B cell (primary cell): ENCODE measurements at places on chromosomes 16 and 17. TPM values are rescaled to one million over a fixed set of nuclear protein-coding genes. Genes with fewer than 3 reads are reported as not detected.

The FBXL19 gene
- 25.0 and 29.5 TPM in 2 replicates for total RNA-seq

The DNAH2 gene
- not detected in 2 replicates for total RNA-seq

The GNAO1 gene
- 3.7 and 5.1 TPM in 2 replicates for total RNA-seq

The DCAKD gene
- total RNA-seq: 20.6 and 22.9 TPM in 2 replicates

The KRTAP3-2 gene
- total RNA-seq: not detected in 2 replicates

The TSPAN10 gene
- 1.1 and 1.6 TPM in 2 replicates for total RNA-seq

The KRTAP17-1 gene
- total RNA-seq: not detected in 2 replicates

The MYH1 gene
- total RNA-seq: not detected in 2 replicates

The STAT5A gene
- 104 and 110 TPM in 2 replicates for total RNA-seq

- H3K4me1 ChIP-seq: no peaks in the 10 kb centered on the region
- no peak overlapping the region for H3K27ac ChIP-seq
- no peak for DNase-seq
- no peaks in the 10 kb centered on the region for H3K27me3 ChIP-seq
- no peak overlapping the region for H3K4me3 ChIP-seq
Observed at GRCh38 chr16:78005881-78006280, 16.5 kb upstream of the CLEC3A start.

GRCh38 chr16:46555951-46556350, 65.2 kb downstream of the SHCBP1 start:
- H3K36me3 ChIP-seq: no peaks in the 10 kb centered on the region
- H3K27ac ChIP-seq: no peak overlapping the region

- H3K4me1 ChIP-seq: peaks cover 12% of the 10 kb centered on the region
- no peaks in the 10 kb centered on the region for H3K27me3 ChIP-seq
- H3K4me3 ChIP-seq: no peak overlapping the region
- peak; percentile 50 for DNase-seq
- H3K27ac ChIP-seq: no peak overlapping the region
Observed at GRCh38 chr17:73952480-73953205, 250.8 kb upstream of the RPL38 start.

DNA sequence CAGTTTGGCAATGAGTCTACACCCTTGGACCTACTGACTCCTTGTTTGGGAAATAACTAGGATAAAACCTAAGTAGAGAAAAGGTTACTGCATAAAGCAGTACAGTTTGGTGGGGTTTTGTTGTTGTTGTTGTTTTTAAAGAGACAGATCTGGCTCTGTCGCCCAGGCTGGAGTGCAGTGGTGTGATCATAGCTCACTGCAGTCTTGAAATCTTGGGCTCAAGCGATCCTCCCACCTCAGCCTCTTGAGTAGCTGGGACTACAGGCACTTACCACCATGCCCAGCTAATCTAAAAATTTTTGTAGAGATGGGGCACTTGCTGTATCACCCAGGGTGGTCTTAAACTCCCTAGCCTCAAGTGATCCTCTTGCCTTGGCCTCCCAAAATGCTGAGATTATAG, 1.2 kb downstream of the PDP2 start:
- DNase-seq: no peak
- H3K27me3 ChIP-seq: no peaks in the 10 kb centered on the region
- H3K36me3 ChIP-seq: no peaks in the 10 kb centered on the region
- H3K4me3 ChIP-seq: no peak overlapping the region
- peaks cover 4% of the 10 kb centered on the region for H3K4me1 ChIP-seq

GRCh38 chr16:27218756-27219155, 15.4 kb downstream of the KDM8 start:
- H3K4me3 ChIP-seq: no peak overlapping the region
- no peak overlapping the region for H3K27ac ChIP-seq
- H3K4me1 ChIP-seq: no peaks in the 10 kb centered on the region
- no peaks in the 10 kb centered on the region for H3K36me3 ChIP-seq
- DNase-seq: no peak

- no peaks in the 10 kb centered on the region for H3K27me3 ChIP-seq
- no peak overlapping the region for H3K27ac ChIP-seq
- H3K36me3 ChIP-seq: peaks cover 3% of the 10 kb centered on the region
- H3K4me3 ChIP-seq: no peak overlapping the region
- no peak for DNase-seq
Observed at GRCh38 chr16:69031877-69032301, 73.6 kb upstream of the HAS3 start.

DNA sequence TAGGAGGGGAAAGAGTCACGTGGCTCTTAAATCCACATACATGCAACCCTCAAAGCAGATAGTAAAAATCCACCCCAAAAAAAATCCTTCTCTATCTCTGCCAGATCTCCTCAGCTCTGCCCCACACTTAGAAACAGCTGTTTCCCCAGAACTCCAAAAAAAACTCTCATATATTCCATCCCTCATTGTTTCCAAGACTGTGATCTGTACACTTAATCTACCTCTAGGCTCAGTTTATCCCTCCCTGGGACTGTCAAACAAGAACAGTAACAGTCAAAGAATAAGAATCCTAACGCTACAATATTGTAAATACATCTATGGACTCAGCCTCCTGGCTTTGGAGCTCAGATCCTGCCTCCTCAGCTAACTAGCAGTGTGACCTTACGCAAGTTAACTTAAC, 11.6 kb downstream of the CUEDC1 start:
- DNase-seq: no peak
- H3K36me3 ChIP-seq: no peaks in the 10 kb centered on the region
- peaks cover 45% of the 10 kb centered on the region for H3K4me1 ChIP-seq

DNA sequence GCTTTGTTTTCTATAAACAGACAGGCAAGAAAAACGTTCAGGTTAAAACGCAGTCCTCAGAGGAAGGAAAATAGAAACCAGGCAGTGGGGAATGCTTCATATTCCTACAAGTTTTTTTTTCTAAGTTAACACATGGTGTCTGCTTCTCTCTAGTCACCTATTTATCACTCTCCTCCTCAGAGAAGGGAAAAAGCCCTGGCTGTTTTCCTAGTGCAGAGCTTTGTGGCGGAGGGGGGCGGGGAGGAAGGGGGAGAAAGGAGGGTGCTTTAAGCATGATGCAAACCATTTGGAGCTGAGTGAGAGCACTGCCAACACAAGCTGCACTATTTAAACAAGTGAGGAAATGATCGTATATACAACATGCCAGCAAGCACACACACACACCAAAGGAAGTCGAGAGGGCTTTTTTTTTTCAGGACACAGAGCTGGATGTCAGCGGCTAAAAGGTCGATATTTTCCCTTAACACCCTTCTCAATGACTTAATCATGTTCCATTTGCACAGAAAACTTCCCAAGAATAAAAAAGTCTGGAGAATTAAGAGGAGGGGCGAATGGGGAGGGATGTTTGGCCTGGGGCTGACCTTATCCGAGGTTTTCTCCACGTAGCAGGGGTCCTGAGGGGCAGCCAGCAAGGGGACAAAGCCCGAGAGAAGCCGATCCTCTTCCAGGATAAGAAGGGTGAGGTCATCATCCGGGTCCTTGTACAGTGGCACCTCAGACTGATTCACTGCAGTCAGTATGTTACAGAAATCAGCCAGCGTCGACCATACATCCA, 117.4 kb downstream of the HIC1 start:
- no peaks in the 10 kb centered on the region for H3K4me1 ChIP-seq
- peaks cover 24% of the 10 kb centered on the region for H3K36me3 ChIP-seq
- H3K4me3 ChIP-seq: no peak overlapping the region
- DNase-seq: no peak
- H3K27me3 ChIP-seq: no peaks in the 10 kb centered on the region

DNA sequence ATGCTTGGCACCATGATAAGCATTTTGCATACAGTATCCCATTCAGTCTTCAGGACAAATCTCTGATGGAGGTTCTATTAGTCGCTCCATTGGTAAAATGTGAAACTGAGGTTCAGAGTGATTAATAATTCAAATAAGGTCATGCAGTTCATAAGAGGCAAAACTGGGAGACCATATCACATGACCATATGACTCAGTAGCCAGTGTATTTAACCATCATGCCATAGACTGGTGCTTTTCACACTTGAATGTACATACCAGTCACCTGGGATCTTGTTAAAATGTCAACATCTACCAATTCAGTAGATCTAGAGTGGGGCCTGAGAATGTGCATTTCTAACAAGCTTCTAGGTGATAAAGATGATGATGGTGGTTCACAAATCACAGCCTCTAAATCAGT, 4.3 kb downstream of the ACSM3 start:
- no peaks in the 10 kb centered on the region for H3K27me3 ChIP-seq
- peaks cover 6% of the 10 kb centered on the region for H3K4me1 ChIP-seq
- H3K27ac ChIP-seq: no peak overlapping the region
- no peak for DNase-seq
- H3K4me3 ChIP-seq: no peak overlapping the region

GRCh38 chr16:80788027-80788426, 16.4 kb downstream of the CDYL2 start:
- no peak overlapping the region for H3K27ac ChIP-seq
- no peaks in the 10 kb centered on the region for H3K27me3 ChIP-seq
- no peak for DNase-seq
- no peak overlapping the region for H3K4me3 ChIP-seq
- H3K4me1 ChIP-seq: no peaks in the 10 kb centered on the region

DNA sequence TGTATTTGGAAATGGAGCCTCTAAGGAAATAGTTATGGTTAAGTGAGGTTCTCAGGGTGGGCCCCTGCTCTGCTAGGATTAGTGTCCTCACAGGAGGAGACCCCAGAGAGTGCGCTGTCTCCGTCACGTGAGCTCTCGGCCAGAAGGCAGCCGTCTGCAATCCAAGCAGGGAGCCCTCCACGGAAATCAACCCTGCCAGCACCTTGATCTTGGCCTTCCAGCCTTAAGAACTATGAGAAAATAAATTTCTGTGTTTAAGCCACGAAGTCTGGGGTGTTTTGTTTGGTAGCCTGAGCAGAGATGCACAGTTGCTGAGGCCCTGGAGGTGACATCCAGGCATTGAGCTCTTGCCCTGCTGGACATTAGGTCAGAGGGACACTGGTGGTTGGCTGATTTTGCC, 32.4 kb upstream of the GSE1 start:
- no peak for DNase-seq
- peaks cover 7% of the 10 kb centered on the region for H3K4me1 ChIP-seq
- H3K36me3 ChIP-seq: no peaks in the 10 kb centered on the region
- no peaks in the 10 kb centered on the region for H3K27me3 ChIP-seq

DNA sequence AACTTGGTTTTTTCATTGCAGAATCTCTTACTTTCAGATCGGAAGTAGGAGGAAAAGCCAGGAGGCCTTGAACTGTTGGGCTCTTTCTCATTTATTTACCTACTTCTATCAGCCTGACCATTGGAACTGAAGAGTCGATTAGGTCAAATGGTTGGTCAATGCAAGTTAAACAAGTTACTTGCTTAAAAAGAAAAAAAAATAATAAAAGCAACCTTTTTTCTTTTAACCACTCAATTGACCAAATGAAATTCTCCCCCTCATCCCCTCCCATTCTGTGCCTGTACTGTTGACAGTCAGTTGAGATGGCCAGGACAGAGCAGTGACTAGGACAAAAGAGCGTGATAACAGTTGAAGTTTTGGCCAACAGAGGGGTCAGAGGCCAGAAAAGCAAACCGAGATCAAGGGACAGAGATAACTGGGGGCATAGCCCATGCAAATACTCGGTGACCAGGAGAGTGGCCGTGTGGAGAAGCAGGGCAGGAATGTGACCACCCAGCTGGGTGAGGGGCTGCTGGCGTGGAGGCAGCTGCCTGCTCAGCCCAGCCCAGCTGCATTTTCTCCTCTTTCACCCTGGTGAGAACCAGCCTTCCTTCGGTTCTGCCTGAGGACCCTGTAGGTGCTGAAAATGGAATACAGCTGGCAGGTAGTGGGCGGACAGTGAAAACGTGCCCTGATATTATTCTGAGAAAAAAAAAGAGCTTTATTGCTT, 72.2 kb downstream of the HS3ST3B1 start:
- no peak overlapping the region for H3K27ac ChIP-seq
- H3K36me3 ChIP-seq: no peaks in the 10 kb centered on the region
- H3K4me1 ChIP-seq: no peaks in the 10 kb centered on the region
- H3K4me3 ChIP-seq: no peak overlapping the region
- peaks cover 2% of the 10 kb centered on the region for H3K27me3 ChIP-seq
- no peak for DNase-seq

- H3K4me3 ChIP-seq: no peak overlapping the region
- H3K4me1 ChIP-seq: peaks cover 11% of the 10 kb centered on the region
- DNase-seq: no peak
- no peaks in the 10 kb centered on the region for H3K36me3 ChIP-seq
- peaks cover 15% of the 10 kb centered on the region for H3K27me3 ChIP-seq
- H3K27ac ChIP-seq: no peak overlapping the region
Observed at GRCh38 chr16:88536971-88537751, 33.0 kb upstream of the ZC3H18 start.

- DNase-seq: no peak
- no peak overlapping the region for H3K27ac ChIP-seq
- no peak overlapping the region for H3K4me3 ChIP-seq
- no peaks in the 10 kb centered on the region for H3K27me3 ChIP-seq
Observed at GRCh38 chr16:30490210-30490609, 17.7 kb downstream of the ITGAL start.

- H3K4me3 ChIP-seq: no peak overlapping the region
- H3K4me1 ChIP-seq: peaks cover 31% of the 10 kb centered on the region
- H3K27ac ChIP-seq: no peak overlapping the region
Observed at GRCh38 chr17:40605306-40605705, 40.0 kb upstream of the CCR7 start.

DNA sequence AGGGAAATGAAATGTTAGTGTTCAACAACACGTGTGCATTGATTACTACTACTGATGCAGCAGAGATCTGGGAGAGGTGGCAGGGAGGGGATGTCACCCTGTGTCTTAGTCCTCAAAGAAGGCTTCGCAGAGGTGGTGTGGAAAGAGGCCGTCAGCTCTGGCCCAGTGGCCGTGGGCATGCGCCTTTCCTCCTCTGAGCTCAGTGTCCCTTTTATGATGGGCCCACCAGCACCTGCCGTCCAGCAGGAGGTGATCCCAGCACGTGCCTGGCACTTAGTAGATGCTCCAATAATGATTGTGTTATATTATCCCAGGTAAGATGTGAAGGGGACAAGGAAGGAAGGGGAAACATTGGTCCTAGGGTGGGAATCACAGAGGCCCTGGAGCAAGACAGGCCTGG, 106.2 kb downstream of the CLEC16A start:
- no peaks in the 10 kb centered on the region for H3K27me3 ChIP-seq
- peaks cover 11% of the 10 kb centered on the region for H3K4me1 ChIP-seq
- peaks cover 59% of the 10 kb centered on the region for H3K36me3 ChIP-seq
- no peak overlapping the region for H3K4me3 ChIP-seq
- no peak overlapping the region for H3K27ac ChIP-seq

DNA sequence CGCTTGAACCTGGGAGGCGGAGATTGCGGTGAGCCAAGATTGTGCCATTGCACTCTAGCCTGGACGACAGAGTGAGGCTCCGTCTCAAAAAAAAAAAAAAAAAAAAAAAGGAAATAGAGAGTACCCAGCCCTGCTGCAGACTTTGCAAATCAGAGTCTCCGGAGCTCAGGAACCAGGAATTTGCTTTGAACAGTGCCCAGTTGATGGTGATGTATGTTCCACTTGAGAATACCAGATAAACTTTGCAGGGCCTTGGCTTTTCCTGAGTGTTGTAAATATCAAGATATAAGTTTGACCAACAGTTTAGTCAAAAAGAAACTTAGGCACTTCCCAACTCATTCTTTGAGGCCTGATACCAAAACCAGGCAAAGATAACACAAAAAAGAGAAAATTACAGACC, 30.6 kb upstream of the MAP3K14 start:
- peaks cover 5% of the 10 kb centered on the region for H3K4me1 ChIP-seq
- H3K4me3 ChIP-seq: no peak overlapping the region
- no peaks in the 10 kb centered on the region for H3K27me3 ChIP-seq
- no peak for DNase-seq
- no peak overlapping the region for H3K27ac ChIP-seq

GRCh38 chr17:78595135-78595810, 18.1 kb upstream of the DNAH17 start:
- peaks cover 5% of the 10 kb centered on the region for H3K4me1 ChIP-seq
- H3K4me3 ChIP-seq: no peak overlapping the region
- DNase-seq: no peak
- H3K36me3 ChIP-seq: no peaks in the 10 kb centered on the region

- H3K4me3 ChIP-seq: no peak overlapping the region
- H3K27ac ChIP-seq: no peak overlapping the region
- no peaks in the 10 kb centered on the region for H3K27me3 ChIP-seq
- peaks cover 26% of the 10 kb centered on the region for H3K4me1 ChIP-seq
Observed at GRCh38 chr17:16442594-16443510, 27.5 kb downstream of the TRPV2 start.
